ENCODE measurements at places on chromosomes 12 and 14. TPM values are rescaled to one million over a fixed set of nuclear protein-coding genes. Genes with fewer than 3 reads are reported as not detected.

DNA sequence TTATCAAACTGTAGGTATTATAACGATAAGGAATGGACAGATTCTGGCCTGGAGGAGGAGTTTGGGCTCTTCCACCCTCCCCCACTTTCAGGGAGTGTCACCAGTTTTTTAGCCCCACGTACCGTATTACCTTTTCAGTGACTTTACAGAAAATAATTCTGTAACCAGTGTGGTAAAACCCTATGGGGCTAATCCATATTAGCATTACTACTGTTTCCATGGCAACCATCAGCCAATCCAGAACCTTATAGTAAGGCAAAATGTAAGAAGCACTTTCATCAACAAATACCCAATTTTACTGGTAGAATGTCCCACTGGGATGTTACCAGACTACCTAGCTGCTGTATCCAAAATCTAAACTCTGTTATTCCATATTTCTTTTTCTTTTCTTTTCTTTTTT, 50.7 kb downstream of the BICDL1 start:
- H3K27me3 ChIP-seq: no peaks in the 10 kb centered on the region
- H3K4me1 ChIP-seq: peaks cover 3% of the 10 kb centered on the region
- H3K4me3 ChIP-seq: no peak overlapping the region
- H3K27ac ChIP-seq: no peak overlapping the region

DNA sequence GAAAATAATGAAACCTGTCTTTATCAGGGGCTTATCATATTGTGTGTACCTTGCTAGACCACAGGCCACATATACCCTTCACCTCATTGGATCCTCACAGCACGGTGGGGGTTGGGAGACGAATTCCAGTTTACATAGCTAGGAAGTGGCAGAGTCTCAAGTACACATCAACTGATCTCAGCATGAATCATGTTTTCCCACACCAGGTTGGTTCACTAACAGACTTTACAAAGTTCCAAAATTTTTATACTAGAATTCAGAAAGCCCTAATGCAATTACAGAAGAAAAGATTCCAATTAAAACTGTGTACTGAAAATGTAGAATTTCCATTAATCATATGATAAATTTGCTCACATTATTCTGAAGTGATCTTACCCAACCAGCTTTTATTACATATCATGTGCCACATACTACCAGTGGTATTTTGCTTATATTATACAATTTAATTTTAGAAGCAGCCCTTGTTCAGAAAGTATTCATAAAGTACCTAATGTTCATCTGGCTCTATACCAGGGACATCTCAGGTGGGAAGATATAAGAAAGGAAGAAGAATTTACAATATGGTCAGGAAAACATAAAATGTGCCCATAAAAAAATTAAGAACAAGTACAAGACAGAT, 196.2 kb downstream of the ITPR2 start:
- H3K4me1 ChIP-seq: no peaks in the 10 kb centered on the region
- no peak overlapping the region for H3K4me3 ChIP-seq
- no peaks in the 10 kb centered on the region for H3K27me3 ChIP-seq
- H3K36me3 ChIP-seq: no peaks in the 10 kb centered on the region
- no peak for DNase-seq

DNA sequence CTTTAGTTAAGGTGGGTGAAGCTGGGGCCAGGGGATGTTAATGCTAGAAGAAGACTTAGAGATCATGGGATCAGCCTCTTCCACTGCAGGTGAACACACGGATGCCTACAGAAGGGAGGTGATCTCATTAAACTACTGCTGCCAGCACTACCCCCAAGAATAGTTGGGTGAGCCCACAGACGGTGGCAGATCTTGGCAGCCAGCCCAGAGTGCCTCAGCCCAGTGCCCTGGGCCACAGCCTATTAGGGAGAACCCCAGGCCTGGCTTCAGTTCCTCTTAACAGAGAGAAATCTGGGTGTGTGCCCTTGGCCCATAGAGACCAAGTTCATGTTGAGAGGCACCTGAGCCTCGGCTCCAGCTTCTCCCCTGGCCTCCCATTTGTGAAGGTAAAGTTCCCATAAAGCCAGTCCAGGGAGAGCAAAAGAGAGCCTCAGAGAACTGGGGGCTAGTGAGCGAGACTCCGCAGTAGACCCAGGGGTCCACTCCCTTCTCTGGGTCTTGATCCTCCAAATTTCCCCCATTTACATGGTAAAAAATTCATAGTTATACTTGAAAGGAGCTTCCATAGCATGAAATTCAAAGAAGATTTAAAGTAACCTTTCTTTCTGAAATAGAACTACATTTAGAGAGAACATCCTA, 125.0 kb upstream of the CCND2 start:
- no peaks in the 10 kb centered on the region for H3K27me3 ChIP-seq
- DNase-seq: no peak
- no peak overlapping the region for H3K4me3 ChIP-seq

GRCh38 chr12:123057513-123058265, 77.2 kb downstream of the ARL6IP4 start:
- no peaks in the 10 kb centered on the region for H3K36me3 ChIP-seq
- no peak for DNase-seq
- H3K4me1 ChIP-seq: peaks cover 4% of the 10 kb centered on the region
- no peaks in the 10 kb centered on the region for H3K27me3 ChIP-seq
- no peak overlapping the region for H3K27ac ChIP-seq

DNA sequence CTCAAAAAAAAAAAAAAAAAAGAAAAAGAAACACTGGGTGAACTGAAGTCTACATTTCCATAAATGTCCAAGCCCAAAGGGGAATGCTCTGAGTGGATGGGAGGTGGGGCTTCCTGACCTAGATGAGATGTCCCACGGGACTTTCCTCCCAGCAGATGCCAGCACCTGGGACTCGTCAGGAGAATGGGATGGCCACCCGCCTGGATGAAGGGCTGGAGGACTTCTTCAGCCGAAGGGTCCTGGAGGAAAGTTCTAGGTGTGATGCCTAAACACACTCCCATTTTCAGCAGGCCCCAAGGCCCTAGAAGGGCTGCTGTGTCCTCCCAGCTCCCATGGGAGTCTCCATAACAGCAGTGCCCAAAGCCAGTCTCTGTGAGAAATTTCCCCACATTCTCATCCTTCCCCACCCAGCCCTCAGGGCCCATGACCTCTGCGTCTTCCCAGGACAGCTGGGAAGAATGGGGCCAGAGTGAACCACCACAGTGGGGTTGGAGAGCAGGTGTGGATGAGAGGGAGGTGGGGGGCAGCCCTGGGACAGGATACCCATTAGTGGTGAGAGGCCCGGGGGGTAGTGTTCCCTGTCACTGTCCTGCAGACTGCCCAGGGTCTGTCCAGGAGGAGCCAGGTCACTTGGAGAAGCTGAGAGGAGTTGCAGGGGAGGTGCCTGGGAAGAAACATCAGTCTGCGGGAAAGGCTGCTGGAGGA, 7.1 kb upstream of the CPNE6 start:
- H3K27ac ChIP-seq: no peak overlapping the region
- H3K4me3 ChIP-seq: no peak overlapping the region
- DNase-seq: no peak

DNA sequence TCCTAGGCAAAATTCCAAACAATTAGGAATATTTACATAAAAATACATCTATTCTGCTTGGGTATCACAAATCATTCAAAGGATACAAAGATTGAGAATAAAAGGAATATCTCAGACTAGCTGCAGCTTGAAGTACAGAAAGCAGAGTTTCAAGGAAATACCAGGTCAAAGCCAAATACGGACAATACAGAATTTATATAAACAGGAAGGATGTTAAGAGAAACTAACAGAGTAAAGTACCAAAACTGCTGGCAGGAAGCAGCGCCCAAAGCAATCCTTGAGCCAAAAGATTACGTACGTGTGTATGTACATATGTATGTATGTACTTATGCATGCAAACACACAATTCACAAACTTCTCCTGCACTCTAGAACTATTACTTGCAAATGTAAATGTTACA, 86.6 kb downstream of the PPP1R12A start:
- DNase-seq: no peak
- no peak overlapping the region for H3K27ac ChIP-seq
- H3K4me1 ChIP-seq: no peaks in the 10 kb centered on the region
- H3K27me3 ChIP-seq: no peaks in the 10 kb centered on the region
- peaks cover 17% of the 10 kb centered on the region for H3K36me3 ChIP-seq
- no peak overlapping the region for H3K4me3 ChIP-seq

DNA sequence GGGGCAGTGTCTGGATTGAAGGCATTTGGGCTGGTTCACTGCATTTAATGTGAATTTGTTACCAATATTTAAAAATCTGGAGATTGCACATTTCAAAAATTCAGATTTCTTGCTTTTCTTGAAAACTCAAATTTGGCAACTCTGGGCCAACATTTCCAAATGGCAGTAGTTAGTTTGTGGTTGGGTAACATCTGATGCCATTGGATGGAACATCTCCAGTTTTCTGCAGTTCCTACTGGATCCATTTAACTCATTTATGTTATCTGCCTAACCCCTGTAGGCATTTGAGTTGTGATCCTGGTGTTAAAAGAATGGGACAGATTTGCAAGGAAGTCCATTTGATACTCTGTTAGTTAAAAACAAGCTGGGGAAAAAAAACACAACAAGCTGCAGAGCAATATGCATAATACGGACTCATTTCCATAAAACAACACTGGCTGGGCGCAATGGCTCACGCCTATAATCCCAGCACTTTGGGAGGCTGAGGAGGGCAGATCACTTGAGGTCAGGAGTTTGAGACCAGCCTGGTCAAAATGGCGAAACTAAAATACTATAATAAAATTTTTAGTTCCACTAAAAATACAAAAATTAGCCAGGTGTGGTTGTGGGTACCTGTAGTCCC, 7.9 kb downstream of the EIF2B2 start:
- no peaks in the 10 kb centered on the region for H3K4me1 ChIP-seq
- H3K36me3 ChIP-seq: peaks cover 17% of the 10 kb centered on the region
- H3K27me3 ChIP-seq: no peaks in the 10 kb centered on the region
- H3K4me3 ChIP-seq: no peak overlapping the region
- no peak overlapping the region for H3K27ac ChIP-seq
- DNase-seq: no peak

- H3K4me1 ChIP-seq: no peaks in the 10 kb centered on the region
- no peaks in the 10 kb centered on the region for H3K27me3 ChIP-seq
- DNase-seq: no peak
- H3K36me3 ChIP-seq: no peaks in the 10 kb centered on the region
Observed at GRCh38 chr14:66216763-66217162, 269.4 kb upstream of the CCDC196 start.

DNA sequence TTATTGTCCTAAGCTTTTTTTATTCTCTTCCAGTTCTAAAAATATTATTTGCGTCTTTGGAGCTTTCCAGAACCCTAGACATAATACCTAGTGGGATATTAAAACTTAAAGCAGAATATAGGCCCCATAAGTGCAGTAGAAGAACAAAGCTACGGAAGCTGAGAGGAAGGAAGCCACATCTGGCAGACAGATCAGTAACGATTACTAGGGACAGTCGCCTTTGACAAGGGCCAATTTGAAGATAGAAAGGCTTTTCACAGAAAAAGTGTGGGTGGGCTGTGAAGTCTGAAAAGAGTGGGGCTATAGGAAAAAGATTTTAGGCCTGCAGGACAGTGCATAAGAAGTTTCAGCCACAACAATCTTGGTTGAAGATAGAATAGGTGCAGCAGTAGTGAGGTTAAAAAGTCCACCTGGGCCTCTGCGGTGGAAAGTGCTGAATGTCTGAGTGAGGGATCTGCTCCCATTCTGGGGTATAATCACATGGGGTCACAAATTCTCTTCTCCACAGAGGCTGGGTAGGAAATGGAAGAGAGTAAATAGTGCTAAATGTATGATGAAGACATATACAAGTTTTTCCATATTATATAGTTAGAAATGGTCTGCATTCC, 114.5 kb downstream of the CMAS start:
- no peaks in the 10 kb centered on the region for H3K27me3 ChIP-seq
- H3K27ac ChIP-seq: no peak overlapping the region
- no peaks in the 10 kb centered on the region for H3K36me3 ChIP-seq
- DNase-seq: no peak

PAPLN gene
- total RNA-seq: 1.4 TPM

TPH2 gene
- total RNA-seq: not detected

TAS2R42 gene
- not detected for total RNA-seq

MFAP5 gene
- total RNA-seq: 0.69 TPM

GLT8D2 gene
- 3.1 TPM for total RNA-seq

GNS gene
- 48.9 TPM for total RNA-seq
